HT1080 (cell line): ENCODE measurements at places on chromosomes 12 and 14.

DNA sequence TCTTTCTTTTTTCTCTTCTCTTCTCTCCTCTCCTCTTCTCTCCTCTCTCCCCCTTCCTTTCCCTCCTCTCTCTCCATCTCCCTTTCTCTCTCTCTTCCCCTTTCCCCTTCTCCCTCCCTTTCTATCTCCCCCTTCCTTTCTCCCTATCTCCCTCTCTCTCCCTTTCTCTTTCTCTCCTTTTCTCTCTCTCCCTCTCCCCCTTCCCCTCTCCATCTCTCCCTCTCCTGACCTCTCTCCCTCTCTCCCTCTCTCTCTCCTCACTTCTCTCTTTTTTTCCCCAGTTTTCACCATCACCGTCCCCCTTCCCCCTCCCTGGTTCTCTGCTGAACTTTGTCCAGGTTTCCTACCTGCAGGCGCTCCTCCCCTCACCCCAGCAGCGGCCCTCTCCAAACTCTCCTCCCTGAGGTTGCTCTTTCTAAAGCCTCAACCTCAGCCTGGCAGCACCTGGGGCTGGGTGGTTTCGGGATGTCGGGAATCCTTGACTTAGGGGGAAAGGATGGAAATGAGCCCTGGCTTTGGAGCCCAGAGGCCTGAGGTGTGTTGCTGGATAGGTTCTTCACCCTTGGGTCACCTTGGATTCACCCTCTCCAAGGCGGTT is 14.7 kb upstream of the TBX3 start:
- DNase-seq: no peak

DNA sequence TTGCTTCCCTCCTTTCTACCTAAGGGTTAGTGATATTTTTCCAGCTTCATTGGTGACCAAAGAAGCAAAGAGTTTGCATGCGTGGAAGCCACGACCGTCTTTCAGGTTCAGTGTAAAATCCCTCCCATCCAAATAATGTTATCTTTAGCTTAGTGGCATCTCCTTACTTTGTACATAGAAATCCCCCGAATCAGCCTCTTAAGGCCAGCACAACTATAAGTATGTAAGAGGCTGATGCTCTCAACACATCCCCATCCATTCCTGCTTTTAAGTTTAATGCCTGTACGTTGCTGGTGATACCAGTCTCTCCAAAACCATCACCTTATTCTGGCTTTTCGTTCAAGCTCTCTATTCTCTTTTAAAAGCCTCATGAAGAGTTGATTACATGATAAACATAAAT is 14.6 kb downstream of the CDKN1B start:
- no peak for DNase-seq

DNA sequence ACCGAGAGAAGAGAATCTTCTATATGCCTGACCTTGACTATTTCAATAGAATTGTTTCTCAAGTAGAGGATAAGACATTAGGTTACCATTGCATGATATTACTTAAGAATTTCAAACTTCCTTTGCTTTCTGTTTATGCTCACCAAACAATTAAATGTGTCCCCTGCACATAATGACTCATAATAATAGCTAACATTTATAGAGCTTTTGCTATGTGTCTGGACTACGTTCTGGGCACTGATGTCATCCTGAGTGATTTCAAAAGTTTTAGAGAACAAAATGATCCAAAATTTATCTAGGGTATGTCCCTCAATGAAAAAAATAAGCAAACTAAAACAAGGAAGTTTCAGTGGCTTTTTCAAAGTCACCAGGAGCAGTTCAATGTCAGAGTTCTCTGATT is 38.8 kb downstream of the SLC15A5 start:
- no peak for DNase-seq

- no peak for DNase-seq
These were observed 6.8 kb upstream of the DYNC1H1 start for GRCh38 chr14:101957406-101958234.
